Activated B cell treated with CpG ODN at 0.5 μM for 24 hours (primary cell): ENCODE measurements at places on chromosomes 16 and 17.

DNA sequence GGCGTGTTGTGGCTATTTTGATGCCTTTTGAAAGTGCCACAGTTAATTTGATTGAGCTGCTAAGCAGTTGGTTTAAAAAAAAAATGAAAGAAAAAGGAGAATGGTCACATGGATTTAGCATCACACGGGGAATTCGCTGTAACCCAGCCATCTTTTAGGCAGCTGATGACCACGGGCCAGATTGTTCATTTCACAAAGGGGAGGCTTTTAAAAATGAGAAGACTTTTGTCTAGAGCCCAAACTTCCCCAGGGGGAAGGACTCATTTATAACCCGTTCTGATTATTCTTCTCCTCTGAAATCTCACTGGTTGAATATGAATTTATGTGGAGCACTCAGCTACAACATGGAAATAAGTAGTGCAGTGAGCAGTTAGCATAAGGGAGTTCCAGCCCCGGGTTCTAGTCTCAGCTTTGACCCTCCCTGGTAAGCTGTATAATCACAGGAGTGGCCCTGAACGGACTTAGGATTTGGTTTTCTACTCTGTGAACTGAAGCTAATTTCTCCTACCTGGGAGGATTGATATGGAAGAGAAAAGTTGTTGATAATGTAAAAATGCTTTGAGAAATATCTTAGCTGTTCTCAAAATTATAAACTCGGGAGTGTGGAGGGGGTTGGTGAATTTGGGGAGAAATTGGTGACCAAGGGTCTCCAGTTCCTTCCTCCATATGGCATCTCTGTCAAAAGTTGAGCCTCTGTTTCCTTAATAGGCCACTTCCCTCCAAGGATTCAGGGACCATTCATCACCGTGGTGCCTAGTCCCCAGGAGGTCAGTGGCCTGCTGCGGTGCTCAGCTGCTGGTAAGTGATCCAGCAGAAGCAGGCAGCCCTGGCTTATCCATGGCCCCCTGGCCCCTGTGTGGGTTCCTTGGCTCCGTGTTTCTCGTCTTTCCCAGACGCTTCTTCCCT is 76.4 kb upstream of the TBX2 start:
- H3K4me1 ChIP-seq = no peaks in the 10 kb centered on the region
- DNase-seq = no peak
- H3K27ac ChIP-seq = no peak overlapping the region
- no peaks in the 10 kb centered on the region for H3K36me3 ChIP-seq

GRCh38 chr16:68786685-68787418 is 49.8 kb downstream of the CDH1 start:
- H3K27me3 ChIP-seq = peaks cover 4% of the 10 kb centered on the region
- H3K4me1 ChIP-seq = peaks cover 9% of the 10 kb centered on the region
- H3K4me3 ChIP-seq = no peak overlapping the region
- no peak for DNase-seq
- no peak overlapping the region for H3K27ac ChIP-seq

DNA sequence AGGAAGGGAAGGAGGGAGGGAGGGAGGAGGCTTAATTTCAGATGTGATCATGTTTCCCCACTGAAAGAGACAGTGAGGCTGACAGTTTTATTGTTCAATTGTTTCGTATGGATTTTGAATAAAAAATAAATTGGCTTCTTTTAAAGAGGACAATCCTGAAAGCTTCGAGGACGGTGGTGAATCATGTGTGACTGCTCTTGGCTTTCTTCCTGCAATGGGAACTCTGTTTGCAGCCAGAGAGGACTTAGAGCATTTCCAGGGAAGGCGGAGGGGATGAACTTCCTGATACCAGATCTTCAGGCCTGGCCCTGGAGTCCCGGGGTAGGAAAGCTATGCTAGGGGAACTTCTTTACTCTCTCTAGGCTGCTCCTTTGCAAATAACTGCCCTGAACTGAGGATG is 72.8 kb upstream of the C16orf82 start:
- no peak overlapping the region for H3K27ac ChIP-seq
- H3K27me3 ChIP-seq = peaks cover 5% of the 10 kb centered on the region
- H3K36me3 ChIP-seq = no peaks in the 10 kb centered on the region
- no peak overlapping the region for H3K4me3 ChIP-seq

GRCh38 chr17:5536866-5537650 is 47.3 kb downstream of the NLRP1 start:
- DNase-seq = no peak
- H3K36me3 ChIP-seq = peaks cover 81% of the 10 kb centered on the region
- H3K4me3 ChIP-seq = no peak overlapping the region
- no peaks in the 10 kb centered on the region for H3K27me3 ChIP-seq

- DNase-seq = no peak
- no peaks in the 10 kb centered on the region for H3K36me3 ChIP-seq
- H3K4me1 ChIP-seq = peaks cover 58% of the 10 kb centered on the region
- no peak overlapping the region for H3K27ac ChIP-seq
Observed at GRCh38 chr17:47274319-47275069, 20.9 kb downstream of the ITGB3 start.

DNA sequence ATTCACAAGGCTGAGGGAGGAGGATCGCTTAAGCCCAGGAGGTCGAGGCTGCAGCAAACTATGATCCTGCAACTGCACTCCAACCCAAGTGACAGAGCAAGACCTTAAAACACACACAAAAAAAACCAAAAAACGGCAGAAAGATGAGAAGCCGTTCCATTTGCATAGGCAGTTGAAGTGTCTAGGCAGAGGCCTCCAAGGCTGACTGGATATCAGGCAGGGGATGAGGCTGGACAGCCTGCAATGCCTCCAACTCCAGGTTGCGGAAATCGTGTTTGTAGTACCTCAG is 2.0 kb upstream of the FBXL19 start:
- peak overlapping the region; percentile 100 for H3K4me3 ChIP-seq
- peaks cover 13% of the 10 kb centered on the region for H3K36me3 ChIP-seq
- peaks cover 20% of the 10 kb centered on the region for H3K4me1 ChIP-seq
- no peak for DNase-seq
- no peaks in the 10 kb centered on the region for H3K27me3 ChIP-seq

- H3K36me3 ChIP-seq = peaks cover 5% of the 10 kb centered on the region
- no peak overlapping the region for H3K27ac ChIP-seq
- no peaks in the 10 kb centered on the region for H3K27me3 ChIP-seq
- H3K4me3 ChIP-seq = no peak overlapping the region
Observed at GRCh38 chr16:78134944-78135619, 35.6 kb downstream of the WWOX start.

GRCh38 chr17:493666-494065 is 141.1 kb upstream of the RPH3AL start:
- DNase-seq = no peak
- peaks cover 7% of the 10 kb centered on the region for H3K27me3 ChIP-seq
- H3K4me1 ChIP-seq = peaks cover 9% of the 10 kb centered on the region
- H3K27ac ChIP-seq = no peak overlapping the region
- H3K4me3 ChIP-seq = no peak overlapping the region

DNA sequence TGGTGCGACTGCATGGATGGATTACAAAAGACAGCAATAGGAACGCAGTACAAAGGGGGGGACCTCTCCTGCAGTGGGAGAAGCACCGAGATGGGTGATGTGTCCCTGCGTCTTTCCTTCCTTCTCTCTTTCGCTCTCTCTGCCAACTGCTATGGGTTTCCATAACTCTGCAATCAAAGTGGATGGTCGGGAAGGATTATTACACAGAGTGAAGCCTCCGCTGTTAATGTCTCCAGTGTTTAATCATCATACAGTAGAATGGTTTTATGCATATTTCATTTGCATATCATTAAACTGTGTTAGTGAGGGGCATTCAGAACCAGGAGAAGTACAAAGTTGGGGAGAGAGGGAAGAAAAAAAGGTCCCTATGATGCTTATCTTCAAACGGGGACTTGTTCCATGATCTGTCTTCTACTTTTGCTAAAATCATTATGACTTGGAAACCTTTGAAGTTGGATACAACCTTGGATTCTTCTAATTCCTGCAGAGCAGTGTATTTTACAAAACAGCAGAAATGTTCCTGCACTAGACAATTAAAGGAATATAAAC is 255.9 kb upstream of the PMFBP1 start:
- H3K27ac ChIP-seq = no peak overlapping the region
- H3K4me1 ChIP-seq = no peaks in the 10 kb centered on the region
- H3K36me3 ChIP-seq = peaks cover 25% of the 10 kb centered on the region

DNA sequence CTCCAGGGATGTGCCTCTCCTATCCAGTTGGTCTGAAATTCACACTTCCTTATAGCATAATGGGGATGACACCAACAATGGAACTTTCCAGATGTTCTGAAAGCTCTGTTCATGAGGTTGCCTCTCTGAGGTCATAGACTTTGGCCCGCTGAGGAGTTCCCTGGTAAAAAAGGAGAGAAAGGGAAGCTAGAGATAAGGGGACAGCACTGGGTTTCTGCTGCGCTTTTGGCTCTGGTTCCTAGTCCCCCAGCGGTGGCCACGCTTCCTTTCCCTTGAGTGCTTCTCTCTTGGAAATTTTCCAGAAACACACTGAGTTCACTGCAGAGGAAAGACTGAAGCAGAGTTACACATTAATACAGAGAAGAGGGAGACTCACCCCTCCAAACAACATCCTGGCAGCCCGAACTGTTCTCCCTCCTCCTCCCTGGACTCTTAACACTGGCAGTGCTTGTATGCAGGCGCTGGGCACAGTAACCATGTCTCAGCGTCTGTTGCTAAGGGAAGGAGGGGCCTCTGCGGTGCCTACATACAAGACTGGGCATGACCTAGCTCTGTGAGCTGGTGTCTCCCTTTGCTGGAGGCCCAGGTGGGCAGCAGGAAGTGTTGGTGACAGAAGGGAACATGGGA is at the start of gene DNAH3:
Gene DNAH3, minus strand, starts transcription at position 472 of the 627 bp plus-strand sequence. CDS start 527 bp downstream, outside the sequence.
- H3K27ac ChIP-seq = no peak within 1 kb of the TSS
- no peak for DNase-seq
- H3K27me3 ChIP-seq = peaks cover 24% of the 10 kb centered on the region
- no peaks in the 10 kb centered on the region for H3K4me1 ChIP-seq
- no peak within 1 kb of the TSS for H3K4me3 ChIP-seq

DNA sequence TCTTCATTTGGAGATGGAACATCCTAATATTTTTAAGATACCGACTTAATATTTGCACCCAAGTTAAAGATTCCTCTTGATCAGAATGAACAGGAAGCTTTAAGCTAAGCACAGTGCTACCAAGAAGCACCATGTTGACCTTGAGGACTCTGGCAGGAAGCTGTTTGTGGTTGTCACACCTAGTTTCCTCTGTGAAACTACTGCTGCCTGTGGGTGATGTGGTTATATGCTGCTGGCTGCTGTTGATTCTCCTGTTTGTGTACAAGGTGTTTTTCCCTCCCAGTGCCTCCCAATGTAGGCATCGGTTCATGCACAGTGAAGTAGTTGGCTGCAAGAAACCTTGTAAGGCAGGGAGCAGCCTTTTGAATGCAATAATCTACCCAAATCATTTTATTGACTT is 23.4 kb downstream of the RBL2 start:
- H3K27ac ChIP-seq = peak overlapping the region; percentile 57
- DNase-seq = no peak
- H3K27me3 ChIP-seq = no peaks in the 10 kb centered on the region
- H3K4me1 ChIP-seq = peaks cover 28% of the 10 kb centered on the region

DNA sequence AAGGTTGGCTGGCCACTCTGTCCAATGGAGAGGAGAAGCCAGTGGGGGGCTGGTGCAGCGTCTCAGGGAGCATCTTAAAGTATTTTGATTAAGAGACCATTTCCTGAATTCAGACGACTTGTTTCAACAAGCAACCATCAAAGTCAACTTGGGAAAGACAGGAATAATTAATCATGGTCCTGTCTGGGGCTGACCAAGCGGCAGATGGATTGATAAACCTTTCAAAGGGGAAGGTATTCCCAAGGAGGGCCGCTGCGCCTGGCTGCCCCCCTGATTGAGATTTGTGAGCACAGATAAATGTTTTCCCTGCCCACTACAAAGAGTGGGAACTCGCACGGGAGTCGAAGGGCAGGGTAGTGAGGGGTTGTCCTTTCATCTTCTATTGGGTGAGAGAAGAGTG is 47.5 kb downstream of the HNF1B start:
- no peak for DNase-seq
- H3K27me3 ChIP-seq = no peaks in the 10 kb centered on the region
- H3K4me1 ChIP-seq = peaks cover 17% of the 10 kb centered on the region
- H3K27ac ChIP-seq = no peak overlapping the region
- H3K4me3 ChIP-seq = no peak overlapping the region
- H3K36me3 ChIP-seq = peaks cover 11% of the 10 kb centered on the region

DNA sequence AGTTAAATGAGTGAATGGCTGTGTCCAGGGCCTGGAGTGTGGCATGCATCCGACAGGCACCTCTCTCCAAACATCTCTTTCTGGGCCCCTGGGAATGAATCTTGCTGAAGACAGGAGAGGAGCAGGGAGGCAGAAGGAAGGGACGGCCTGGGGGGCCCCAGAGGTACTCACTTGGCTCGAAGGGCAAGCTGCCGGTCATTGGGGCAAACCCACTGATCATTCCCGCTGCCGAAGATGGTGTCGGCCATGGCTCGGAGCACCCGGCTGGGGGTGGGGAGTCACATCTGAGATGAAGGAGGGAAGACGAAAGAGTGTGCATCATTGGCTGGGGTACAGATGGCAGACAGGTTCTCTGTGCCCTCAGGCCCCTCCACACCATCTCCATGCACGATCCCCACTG is 25.3 kb downstream of the RPH3AL start:
- no peak overlapping the region for H3K27ac ChIP-seq
- no peak for DNase-seq
- no peaks in the 10 kb centered on the region for H3K4me1 ChIP-seq
- no peaks in the 10 kb centered on the region for H3K27me3 ChIP-seq

GRCh38 chr16:10805334-10805733 is 13.3 kb downstream of the TVP23A start:
- peaks cover 72% of the 10 kb centered on the region for H3K4me1 ChIP-seq
- DNase-seq = no peak
- peak overlapping the region; percentile 89 for H3K27ac ChIP-seq
- H3K4me3 ChIP-seq = peak overlapping the region; percentile 15
- H3K27me3 ChIP-seq = no peaks in the 10 kb centered on the region
- no peaks in the 10 kb centered on the region for H3K36me3 ChIP-seq

DNA sequence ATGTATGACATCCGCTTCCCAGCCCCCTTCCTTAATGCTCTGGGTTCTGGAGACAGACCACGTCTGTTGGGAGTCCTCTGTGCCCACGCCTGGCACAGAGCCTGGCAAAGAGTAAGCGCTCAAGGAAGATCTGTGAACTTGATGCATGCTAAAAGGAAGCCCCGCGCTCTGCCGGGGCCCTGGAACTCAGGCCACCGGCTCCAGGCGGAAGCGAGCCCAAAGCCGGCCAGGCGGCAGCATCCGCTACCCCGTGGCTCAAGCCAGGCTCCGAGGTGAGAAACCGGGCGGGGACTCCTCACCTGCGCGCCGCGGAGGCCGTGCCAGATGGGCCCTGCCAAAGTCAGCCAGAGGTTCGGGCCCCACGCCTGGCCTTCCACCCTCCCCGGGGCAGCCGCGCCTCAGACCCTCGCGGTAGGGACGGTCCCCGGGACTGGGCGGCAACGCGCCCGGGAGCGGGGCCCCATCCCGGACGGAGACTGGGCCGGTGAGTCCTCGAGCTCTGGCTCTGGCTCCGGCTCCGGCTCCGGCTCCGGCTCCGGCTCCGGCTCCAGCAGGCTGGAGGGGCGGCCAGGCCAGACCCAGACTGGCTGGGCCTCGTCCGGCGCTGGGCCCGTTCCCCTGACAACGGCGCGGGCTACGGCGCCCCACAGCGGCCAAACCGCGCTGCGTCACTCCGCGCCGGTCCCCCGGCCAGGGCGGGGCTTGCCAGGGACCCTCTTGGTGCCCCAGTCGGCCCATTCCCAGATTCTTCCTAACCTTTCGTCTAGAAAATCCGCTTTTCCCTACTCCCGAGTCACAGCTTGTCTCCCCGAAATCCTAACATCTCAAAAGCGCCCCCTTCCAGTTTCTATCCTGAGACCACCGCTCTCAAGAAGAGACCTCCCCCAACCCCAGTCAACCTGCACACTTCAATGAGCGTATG is at the start of gene ZDHHC1:
Gene ZDHHC1, minus strand, starts transcription at position 606 of the 922 bp plus-strand sequence. CDS start 8,702 bp downstream, outside the sequence.
- DNase-seq = peak; percentile 73
- peaks cover 10% of the 10 kb centered on the region for H3K27me3 ChIP-seq
- H3K4me1 ChIP-seq = peaks cover 8% of the 10 kb centered on the region
- peak within 1 kb of the TSS; percentile 59 for H3K27ac ChIP-seq
- H3K4me3 ChIP-seq = peak within 1 kb of the TSS; percentile 85
- H3K36me3 ChIP-seq = no peaks in the 10 kb centered on the region
